ENCODE measurements at places on chromosomes 3 and 15.

DNA sequence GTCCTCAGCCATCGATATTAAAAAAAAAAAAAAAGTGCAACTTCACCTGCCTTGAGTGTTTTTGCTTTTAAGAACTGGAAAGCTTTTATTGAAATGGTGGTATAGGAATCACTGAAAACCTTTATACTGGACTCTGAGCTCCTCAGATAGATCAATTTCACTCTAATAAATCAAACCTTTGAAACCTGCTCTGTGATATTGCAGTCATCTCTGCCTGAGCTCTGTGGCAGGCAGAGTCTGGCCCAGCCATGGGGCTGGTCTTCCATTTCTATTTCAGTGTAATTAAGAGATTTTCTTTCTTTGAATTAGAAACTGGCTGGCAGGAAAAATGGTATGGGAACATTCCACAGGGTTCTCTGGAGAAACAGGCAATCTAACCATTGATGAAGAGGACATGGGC lies 762.5 kb downstream of the AGBL1 start:
- DNase-seq, result no peak

DNA sequence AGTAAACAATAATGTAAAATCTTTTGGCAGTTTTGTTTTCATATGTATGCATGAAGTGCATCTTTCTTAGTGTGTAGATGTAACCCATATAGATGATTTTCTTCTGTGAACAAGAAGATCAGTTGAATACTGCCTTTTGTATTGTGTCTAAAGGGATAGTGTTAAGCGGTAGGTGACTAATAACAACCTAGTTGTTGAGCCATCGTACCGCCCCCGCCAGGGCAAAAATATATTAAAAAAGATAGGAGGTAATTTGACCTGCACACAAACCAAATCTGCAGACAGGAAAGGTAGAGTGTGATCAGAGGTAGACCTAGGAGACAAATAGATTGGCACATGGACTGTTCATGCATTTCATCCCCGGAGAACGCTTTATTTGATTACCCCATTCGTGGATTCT lies 3.3 kb upstream of the GMNC start:
- DNase-seq, result no peak

DNA sequence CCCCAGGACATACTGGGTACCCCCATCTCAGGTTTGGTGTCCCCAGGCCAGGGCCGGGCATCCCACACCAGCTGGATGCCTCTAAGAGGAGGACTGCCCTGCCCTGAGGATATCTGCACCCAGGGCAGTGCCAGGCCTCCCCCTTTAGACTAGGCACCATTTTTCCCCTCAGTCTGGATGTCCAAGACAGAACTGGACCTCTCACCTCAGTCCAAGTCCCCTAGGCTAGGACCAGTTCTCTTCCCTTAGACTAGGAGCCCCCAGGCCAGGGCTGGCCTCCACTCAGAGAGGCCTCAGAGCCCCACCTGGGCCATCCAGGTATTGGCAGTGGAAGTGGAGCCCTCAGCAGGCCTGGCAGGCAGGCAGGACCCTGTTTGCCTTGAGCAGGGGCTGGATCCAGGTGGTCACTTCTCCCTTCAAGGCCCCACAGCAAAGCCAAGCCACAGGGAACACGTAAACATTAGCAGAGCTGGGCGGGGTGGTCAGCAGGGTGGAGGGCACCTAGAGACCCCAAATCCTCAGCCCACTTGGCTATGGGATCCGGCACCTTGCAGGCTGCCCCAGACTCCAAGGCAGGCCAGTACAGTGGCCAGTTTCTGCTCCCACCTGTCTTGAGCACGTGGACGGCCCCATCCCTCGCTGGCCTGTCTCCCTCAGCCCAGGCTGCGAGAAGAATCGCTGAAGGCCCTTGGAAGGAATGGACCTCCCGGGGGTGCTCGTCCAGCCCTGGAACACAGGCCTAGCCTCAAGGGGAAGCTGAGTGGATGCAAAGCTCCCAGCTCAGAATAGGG lies 28.3 kb downstream of the PTH1R start:
- no peak for DNase-seq

DNA sequence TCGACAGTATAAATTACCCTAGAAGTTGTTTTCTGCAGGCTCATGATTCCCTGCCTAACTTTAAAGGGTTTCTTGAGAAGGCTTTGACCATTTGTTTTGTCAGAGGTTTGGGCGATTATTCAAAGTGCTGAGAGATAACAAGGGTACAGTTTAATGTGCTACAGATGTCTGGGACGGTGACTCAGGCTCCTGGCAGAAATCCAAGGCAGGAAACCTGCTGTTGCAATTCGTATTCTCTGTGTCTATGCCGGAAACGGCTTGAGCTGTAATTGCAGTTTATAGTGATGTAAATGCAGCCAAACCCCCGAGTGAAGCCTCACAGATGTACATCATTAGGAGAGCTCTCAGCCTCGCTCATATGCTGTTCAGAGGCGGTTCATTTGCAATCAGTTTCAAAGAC lies 65.6 kb downstream of the SYNPR start:
- DNase-seq, result peak; percentile 92

DNA sequence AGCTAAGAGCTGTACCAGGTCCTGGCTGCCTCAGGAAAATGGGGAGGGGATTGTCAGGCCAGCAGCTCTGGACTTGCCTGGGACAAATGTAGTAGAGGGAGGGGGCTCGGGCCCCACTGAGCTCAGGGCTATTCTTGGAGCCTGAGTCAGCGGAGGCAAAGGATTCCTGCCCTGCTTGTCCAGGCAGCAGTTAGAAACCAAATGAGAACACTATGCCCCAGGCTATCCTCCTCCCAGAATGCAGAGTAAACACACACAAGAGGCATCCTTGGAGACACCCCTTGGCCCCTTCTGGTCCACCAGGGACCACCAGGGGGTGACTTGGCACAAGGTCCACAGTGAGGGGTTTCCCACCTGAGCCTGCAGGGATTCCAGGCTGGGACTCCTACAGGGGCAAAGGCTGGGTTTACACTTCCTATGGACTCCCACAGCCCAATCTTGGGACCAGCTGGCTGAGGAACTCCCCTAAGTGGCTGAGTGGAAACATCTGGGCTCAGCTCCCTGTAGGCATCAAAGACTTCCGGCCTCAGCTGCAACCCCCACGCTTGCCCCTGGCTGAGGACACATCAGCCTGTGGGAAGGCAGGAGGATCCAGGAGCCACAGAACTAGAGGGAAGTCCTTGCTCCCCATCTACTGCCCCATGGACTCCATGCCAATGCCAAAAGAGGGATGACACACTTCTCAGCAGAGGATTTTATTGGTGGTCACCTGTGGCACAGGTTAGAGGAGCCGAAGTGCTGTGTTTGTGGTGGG lies 3.4 kb upstream of the COL7A1 start:
- no peak for DNase-seq

DNA sequence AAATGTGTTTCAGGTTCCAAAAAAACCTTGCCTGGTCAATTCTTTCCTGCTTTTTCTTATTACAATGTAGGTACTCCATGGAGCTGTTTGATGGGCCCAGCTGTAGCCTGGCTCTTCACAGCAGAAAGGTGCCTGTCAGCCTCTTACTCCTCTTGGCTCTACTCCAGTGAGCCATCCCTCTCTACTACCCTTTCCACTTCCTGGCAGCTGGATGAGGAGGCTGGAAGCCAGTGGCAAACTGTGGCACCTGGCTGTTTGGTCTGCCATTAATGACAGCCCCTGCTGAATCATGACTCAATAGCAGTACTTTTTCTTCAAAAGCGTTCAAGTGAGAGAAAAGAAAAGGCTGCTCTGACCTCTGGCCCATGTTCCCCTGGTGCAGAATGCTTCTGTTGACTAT lies 618.1 kb downstream of the PYDC2 start:
- DNase-seq, result no peak

DNA sequence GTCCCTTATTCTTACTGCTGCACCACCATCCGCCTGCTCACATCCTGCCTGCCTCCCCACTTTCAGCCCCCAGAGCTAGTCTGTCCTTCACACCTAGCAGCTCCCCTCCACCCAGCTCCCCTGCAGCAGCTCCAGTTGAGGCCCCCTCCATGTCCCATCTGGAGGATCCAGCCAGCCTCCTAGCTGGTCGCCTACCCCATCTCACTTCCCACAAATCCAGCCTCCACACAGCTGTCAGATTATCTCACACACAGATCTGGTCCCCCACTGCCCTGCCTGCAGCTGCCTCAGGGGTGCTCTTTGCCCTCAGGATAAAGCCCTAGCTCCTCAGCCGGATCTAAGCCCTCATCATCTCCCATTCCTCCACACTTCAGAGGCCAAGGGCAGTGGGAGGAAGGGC lies 8.8 kb upstream of the SEMA7A start:
- DNase-seq, result no peak

DNA sequence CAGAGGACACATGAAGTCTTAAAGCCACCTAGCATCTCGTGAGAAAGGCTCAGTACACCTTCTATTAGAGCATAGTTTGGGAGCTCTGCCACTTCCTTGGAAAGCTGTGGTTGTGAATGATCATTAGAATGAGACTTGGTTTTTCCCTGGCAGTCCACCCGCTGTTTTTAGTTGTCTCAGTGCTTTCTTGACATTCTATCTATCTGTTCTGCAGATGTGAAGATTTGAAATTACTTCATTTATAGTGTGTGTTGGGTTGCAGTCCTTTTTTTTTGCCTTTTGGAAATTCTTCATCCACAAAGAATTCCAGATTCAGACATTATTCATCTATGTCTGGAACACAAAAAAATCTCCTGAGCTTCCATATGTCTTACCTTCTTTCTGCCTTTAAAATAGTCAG lies 23.7 kb downstream of the PPP2R3A start:
- no peak for DNase-seq

- DNase-seq, result no peak
Measured at GRCh38 chr3:64457811-64458210, 230.0 kb downstream of the ADAMTS9 start.

DNA sequence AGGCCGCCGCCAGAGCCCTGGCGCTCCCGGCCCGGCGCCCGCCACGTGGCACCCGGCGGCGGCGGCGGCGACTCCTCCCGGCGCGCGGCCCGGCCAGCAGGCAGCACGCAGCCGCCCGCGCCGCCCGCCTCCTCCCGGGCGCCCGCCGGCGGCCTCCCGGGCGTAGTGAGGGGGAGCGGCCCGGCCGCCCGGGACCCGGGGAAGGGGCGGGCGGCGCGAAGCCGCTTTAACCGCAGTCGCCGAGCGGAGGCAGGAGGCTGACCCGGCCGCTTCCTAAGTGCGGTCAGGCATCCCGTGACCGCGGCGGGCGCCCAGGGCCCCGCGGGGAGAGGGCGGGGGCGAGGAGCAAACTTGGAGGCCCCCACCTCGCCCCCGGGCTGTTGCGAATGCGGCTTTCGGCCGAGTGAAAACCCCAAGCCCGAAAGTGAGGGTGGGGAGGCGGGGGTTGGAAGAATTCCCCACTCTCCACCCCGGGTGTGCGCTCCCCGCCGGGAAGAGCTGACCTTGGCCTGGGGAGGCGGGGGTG lies 1.7 kb upstream of the HES1 start:
- DNase-seq, result no peak

DNA sequence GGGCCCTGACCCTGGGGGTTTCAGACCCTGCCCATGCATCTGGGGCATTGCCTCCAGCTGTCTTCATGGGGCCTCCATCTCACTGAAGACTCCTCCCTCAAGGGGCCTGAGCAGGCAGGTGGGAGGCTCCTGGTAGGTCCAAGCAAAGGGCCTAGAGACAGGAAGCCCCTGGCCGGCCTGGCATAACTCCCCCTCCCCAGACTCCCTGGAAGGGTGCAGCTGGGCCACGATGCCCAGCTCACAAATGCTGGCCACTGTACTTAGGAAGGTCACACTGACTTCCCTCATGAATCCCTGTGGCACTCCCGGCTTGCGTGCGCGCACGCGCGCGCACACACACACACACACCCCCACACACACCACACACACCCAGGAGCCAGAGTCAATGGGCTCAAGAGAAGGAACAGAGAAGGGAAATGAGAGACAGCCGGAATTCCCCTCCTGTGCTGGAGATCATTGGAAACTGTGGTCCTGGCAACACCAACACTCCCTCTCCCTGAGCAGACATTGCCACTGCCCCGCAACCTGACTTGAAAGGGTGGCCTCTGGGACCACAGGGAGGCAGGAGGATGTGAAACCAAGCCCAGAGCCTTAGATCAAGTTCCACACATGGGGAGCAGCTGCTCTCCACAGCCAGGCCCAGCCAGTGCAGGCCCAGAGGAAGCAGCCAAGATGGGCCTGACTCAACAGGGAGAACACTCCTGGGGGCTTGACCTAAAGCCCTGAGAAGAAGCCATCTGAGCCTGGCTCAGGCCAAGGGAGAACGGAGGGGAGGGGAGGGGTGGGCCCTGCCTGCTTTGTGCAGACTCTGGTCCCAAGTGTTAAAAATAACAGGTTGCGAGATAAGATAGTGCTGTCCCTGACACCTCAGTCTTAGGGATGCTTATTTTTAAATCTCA lies 69.7 kb downstream of the SCN5A start:
- DNase-seq, result no peak

GRCh38 chr3:111610612-111611054 lies 15.5 kb upstream of the ZBED2 start:
- no peak for DNase-seq

Data from NCI-H2227 treated with DMSO at 0.1 percent for 48 hours (cell line).